ENCODE measurements at places on chromosomes 1 and 21.

- no peaks in the 10 kb centered on the region for H3K4me1 ChIP-seq
- H3K36me3 ChIP-seq, result no peaks in the 10 kb centered on the region
- no peak overlapping the region for H3K27ac ChIP-seq
- DNase-seq, result no peak
Measured at GRCh38 chr1:12174924-12175810, 8.4 kb downstream of the TNFRSF1B start.

DNA sequence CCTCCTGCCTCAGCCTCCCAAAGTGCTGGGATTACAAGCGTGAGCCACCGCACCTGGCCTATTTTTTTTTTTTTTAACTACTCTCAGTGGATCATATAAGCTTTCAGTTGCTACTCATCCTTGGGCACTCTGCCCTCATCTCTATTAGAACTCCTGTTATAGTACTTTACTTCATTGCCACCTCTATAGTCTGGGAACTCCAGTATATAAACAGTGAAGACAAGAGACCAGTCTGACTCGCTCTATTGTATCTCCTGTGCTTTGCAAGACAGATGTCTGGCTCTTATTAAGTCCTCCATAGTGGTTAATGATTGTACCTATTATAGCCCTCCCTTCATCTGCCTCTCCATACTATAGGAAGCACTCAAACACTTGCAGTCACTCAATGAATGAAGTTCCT lies 15.1 kb downstream of the KHDRBS1 start:
- no peak overlapping the region for H3K27ac ChIP-seq
- peaks cover 3% of the 10 kb centered on the region for H3K36me3 ChIP-seq
- H3K27me3 ChIP-seq, result no peaks in the 10 kb centered on the region
- DNase-seq, result no peak
- peaks cover 14% of the 10 kb centered on the region for H3K4me1 ChIP-seq

- no peaks in the 10 kb centered on the region for H3K36me3 ChIP-seq
- H3K4me1 ChIP-seq, result no peaks in the 10 kb centered on the region
- H3K27ac ChIP-seq, result no peak overlapping the region
- DNase-seq, result no peak
- peaks cover 66% of the 10 kb centered on the region for H3K27me3 ChIP-seq
Measured at GRCh38 chr1:17542645-17543044, 3.1 kb downstream of the ARHGEF10L start.

- H3K36me3 ChIP-seq, result no peaks in the 10 kb centered on the region
- no peak for DNase-seq
- H3K27ac ChIP-seq, result no peak overlapping the region
- H3K27me3 ChIP-seq, result no peaks in the 10 kb centered on the region
- H3K4me1 ChIP-seq, result peaks cover 11% of the 10 kb centered on the region
- no peak overlapping the region for H3K4me3 ChIP-seq
Measured at GRCh38 chr1:234568345-234568744, 41.6 kb downstream of the IRF2BP2 start.

GRCh38 chr1:39230261-39231190 lies 26.0 kb downstream of the MACF1 start:
- peaks cover 3% of the 10 kb centered on the region for H3K36me3 ChIP-seq
- H3K4me3 ChIP-seq, result no peak overlapping the region
- H3K27me3 ChIP-seq, result no peaks in the 10 kb centered on the region
- H3K4me1 ChIP-seq, result no peaks in the 10 kb centered on the region
- no peak overlapping the region for H3K27ac ChIP-seq

- H3K4me3 ChIP-seq, result no peak overlapping the region
- no peaks in the 10 kb centered on the region for H3K27me3 ChIP-seq
- no peaks in the 10 kb centered on the region for H3K4me1 ChIP-seq
Measured at GRCh38 chr21:15735409-15735808, 5.6 kb downstream of the USP25 start.

DNA sequence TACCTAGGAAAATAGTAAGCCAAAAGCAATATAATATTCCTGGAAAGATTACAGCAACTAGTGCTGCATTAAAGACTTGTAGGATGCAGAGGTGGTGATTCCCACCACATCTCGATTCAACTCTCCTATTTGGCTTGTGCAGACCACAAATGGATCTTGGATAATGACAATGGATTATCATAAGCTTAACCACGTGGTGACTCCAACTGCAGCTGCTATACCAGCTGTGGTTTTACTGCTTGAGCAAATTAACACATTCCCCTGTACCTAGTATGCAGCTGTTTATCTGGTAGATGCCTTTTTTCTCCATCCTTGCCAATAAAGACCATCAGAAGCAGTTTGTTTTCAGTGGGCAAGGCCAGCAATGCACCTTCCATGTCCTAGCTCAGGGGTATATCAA lies 542.7 kb upstream of the ADGRL4 start:
- no peak for DNase-seq
- no peak overlapping the region for H3K27ac ChIP-seq
- H3K4me1 ChIP-seq, result no peaks in the 10 kb centered on the region
- no peak overlapping the region for H3K4me3 ChIP-seq
- no peaks in the 10 kb centered on the region for H3K36me3 ChIP-seq

DNA sequence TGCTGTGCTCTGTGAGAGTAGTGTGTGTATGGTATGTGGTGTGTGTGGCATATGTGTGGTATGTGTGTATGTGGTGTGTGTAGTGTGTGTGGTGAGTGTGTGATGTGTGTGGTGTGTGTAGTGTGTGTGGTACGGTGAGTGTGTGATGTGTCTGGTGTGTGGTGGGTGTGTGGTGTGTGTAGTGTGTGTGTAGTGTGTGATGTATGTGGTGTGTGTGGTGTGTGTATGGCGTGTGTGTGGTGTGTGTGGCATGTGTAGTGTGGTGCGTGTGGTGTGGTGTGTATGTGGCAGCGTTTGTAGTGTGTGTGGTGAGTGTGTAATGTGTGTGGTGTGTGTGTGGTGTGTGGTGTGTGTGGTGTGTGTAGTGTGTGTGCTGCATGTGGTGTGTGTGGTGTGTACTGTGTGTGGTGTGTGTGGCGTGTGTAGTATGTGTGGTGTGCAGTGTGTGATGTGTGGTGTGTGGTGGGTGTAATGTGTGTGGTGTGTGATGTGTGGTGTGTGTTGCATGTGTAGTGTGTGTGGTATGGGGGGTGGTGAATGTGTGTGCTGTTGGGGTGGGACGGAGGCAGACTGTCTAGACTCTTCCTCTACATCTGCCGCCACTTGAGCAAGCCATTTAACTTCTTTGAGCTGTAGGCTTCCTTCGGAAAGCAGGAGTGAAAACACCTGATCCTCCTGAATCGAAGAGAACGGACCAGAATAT lies 33.5 kb downstream of the GPA33 start:
- H3K4me1 ChIP-seq, result peaks cover 6% of the 10 kb centered on the region
- no peak overlapping the region for H3K4me3 ChIP-seq
- no peak for DNase-seq
- H3K27me3 ChIP-seq, result no peaks in the 10 kb centered on the region
- H3K27ac ChIP-seq, result no peak overlapping the region

DNA sequence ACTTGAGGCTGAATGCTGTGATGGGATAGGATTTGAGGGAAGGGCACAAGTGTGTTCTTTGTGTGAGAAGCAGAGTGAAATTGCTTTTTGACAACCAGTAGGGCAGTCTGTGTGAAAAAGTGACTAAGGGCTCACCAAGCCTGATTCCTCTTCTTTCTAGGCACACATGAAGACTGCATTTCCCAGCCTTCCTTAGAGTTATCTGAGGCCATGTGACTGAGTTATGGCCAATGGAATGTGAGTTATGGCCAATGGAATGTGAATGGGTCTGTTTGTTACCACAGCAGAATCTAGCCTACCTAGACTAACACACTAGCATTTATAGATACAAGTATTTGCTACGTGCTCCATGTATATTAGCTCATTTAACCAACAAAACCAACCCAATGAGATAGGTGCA lies 35.3 kb upstream of the DIRAS3 start:
- no peak overlapping the region for H3K4me3 ChIP-seq
- DNase-seq, result no peak
- H3K27me3 ChIP-seq, result no peaks in the 10 kb centered on the region
- H3K27ac ChIP-seq, result no peak overlapping the region
- H3K36me3 ChIP-seq, result no peaks in the 10 kb centered on the region

GRCh38 chr1:191707288-191707687 lies 451.0 kb upstream of the RGS18 start:
- H3K4me3 ChIP-seq, result no peak overlapping the region
- H3K4me1 ChIP-seq, result no peaks in the 10 kb centered on the region
- H3K27me3 ChIP-seq, result no peaks in the 10 kb centered on the region
- DNase-seq, result no peak

DNA sequence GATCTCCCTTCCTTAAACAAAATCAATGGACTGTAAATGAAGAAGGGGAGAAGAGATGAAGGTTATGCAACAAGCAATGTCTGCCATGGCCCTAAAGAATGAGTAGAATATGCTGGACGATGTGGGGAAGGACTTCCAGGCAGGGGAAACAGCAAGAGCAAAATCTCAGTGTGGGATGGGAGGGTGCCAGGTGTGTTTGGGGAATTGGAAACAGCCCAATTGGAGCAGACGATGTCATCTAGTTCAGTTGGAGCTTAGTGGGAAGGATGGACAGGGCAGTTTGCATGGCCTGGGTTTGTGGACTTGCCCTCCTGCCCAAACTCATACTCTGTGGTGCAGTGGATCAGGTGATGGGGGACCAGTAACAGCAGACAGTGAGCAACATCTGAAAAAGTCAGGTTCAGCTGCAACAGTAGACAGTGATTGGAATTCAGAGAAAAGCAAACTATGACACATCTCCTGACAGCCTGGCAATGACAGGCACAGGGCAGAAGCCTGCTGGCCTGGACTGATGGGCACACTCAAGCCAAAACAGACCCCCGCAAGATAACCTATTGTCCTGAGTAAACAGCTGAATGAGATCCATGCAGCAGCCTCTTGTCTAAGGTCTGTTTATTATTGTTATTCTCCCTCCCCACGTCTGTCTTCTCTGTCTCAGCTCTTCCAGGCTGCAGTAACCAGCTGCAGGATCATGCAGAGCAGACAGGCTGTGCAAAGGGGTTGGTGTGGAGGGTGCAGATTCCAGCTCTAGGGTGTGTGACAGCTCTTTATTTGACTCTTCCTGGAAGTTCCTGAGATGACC lies 50.5 kb upstream of the PRELP start:
- H3K27ac ChIP-seq, result no peak overlapping the region
- H3K36me3 ChIP-seq, result no peaks in the 10 kb centered on the region

- H3K4me3 ChIP-seq, result no peak overlapping the region
- no peaks in the 10 kb centered on the region for H3K4me1 ChIP-seq
- no peaks in the 10 kb centered on the region for H3K36me3 ChIP-seq
- no peak overlapping the region for H3K27ac ChIP-seq
- no peaks in the 10 kb centered on the region for H3K27me3 ChIP-seq
Measured at GRCh38 chr1:15414445-15414983, 4.8 kb downstream of the EFHD2 start.
